ENCODE measurements at places on chromosomes 2 and 18.

GRCh38 chr18:24514439-24514838, 54.0 kb downstream of the HRH4 start:
- DNase-seq: no peak

DNA sequence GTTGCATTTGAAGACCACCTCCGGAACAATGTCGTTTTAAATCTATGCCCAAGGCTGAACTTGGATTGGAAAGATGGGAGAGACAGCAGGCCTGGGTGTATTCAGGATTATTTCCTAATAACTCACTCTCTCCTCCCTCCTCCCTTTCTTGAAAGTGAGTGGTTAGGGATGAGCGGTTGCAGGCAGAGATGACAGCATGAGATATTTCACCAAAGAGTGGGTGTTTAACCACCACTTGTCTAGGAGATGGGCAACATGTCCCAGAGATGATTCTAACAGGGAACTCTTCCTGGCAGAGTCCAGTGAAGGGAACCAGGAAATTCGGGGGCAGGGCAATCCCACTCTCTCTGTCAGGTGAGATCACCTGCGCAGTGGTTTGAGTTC, 123.2 kb downstream of the KCTD1 start:
- DNase-seq: no peak

GRCh38 chr18:64037812-64038414, 68.0 kb downstream of the SERPINB8 start:
- DNase-seq: no peak

- no peak for DNase-seq
Observed at GRCh38 chr2:233434666-233435330, 80.5 kb downstream of the DGKD start.

DNA sequence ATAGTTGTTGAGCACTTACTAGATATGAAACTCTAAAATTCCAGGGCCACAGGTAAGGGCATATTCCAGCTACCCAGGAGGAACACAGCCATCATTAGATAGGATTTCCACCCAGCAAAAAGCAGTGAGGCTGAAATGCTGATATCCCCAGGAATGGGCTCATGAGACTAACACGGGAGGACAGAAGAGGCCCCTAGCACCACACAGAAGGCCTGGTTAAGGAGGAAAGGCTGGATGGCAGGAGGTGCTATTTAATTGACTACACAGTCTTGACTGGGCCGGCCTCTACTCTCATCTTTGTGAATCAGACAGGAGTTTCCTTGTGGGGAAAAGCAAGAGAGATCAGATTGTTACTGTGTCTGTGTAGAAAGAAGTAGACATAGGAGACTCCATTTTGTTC, 61.7 kb downstream of the MRPL35 start:
- DNase-seq: no peak

DNA sequence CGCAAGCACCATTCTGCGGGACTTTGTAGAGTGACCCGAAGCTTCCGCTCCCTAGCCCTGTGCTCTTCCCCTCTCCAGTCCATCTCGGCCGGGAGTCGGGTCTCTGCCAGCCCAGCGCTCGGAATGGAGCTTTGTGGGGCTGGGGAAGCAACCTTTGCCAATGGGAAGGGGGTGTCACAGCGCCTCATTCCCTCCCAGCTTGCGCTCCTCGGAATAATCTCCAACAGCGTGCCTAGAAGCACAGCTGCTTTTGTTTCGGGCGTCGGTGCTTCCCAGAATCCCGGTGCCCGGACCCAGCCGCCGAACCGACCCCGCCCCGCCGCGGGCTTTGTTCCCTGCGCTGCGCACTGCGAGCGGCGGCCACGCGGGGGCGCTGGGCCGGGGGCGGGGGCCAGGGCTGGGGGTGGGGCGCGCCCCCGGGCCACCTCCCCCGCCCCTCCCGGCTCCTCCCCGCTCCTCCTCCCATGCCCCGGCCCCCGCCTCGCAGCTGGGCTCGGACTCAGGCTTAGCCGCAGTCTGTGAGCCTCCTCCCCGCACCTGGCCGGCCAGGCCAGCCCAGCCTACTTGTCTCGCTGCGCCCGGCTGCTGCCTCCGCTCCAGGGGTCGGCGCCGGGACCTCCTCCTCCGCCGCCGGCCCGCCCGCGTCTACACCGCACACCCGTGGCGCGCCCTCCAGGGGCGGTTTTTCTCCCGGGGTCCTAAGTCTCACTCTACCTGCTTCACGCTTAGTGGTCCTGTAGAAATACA, 77.7 kb upstream of the SMAD2 start:
- DNase-seq: no peak

DNA sequence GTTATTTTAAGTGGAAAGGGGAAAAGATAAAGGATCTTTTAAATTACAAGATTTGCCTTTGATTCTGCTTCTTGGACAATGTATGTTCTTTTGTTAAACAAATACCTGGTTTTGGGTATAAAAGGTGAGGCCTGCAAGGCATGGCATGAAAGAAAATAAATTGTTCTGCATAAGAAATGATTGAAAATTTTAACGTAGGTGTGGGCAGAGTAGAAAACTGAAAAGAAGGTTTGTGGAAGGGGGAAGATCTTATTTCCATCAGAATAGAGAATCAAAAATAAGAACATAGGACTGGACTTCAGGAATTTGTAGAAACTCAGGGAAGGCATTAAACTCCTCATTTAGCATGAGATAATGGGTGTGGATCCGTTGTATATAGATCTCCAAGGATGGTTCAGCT, 153.1 kb downstream of the SETBP1 start:
- DNase-seq: no peak

DNA sequence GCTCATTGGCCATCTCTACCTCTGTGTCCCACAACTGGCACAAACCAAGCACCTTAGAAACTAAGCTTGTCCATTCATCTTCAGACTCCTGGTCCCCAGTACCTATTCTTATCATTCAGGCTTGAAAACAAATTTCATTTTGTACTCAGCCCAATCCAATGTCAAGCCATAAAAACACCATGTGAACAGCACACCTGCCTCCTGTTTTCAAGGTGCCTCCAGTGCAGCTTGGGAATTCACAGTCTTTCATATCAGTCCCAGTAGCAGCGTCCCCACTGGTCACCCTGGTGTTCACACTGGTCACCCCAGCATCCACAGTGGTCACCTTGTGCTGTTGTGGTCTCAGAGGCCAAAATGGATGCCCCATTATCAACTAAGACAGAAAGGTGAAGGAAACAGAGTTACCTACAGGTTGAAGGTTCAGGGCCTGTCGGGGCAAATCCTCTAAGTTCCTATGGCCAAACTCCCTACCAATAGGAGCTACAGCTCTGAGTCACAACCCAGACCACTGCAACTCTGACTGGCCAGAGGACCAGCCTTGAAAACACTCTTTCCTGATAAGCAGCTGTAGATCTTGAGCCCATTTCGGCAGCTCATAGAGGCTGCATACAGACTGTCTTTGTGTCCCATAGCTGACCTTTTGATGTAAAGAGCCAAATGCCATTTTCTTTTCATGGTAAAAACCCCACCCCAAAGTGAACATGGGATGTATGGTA, 259.5 kb upstream of the RAB12 start:
- no peak for DNase-seq

All from GM12878 (cell line).